Stimulated activated CD8-positive, alpha-beta memory T cell treated with anti-CD3 and anti-CD28 coated beads, Interleukin-12 subunit alpha, Interleukin-12 subunit beta, amount 100 ng/mL, for 1 hour (primary cell): ENCODE measurements at places on chromosomes 13 and 19.
A peak's percentile ranks its signal among the peaks of the same experiment; 100 is the strongest.

- no peak for DNase-seq
Measured at GRCh38 chr13:50403311-50403710, 388.1 kb downstream of the KCNRG start.

GRCh38 chr19:33381101-33381500 is 7.6 kb downstream of the CEBPG start:
- DNase-seq: no peak

- DNase-seq: no peak
Measured at GRCh38 chr19:40286235-40286970, 1.3 kb upstream of the AKT2 start.

- no peak for DNase-seq
Measured at GRCh38 chr19:12946092-12946721, 545 bp downstream of the RAD23A start.

DNA sequence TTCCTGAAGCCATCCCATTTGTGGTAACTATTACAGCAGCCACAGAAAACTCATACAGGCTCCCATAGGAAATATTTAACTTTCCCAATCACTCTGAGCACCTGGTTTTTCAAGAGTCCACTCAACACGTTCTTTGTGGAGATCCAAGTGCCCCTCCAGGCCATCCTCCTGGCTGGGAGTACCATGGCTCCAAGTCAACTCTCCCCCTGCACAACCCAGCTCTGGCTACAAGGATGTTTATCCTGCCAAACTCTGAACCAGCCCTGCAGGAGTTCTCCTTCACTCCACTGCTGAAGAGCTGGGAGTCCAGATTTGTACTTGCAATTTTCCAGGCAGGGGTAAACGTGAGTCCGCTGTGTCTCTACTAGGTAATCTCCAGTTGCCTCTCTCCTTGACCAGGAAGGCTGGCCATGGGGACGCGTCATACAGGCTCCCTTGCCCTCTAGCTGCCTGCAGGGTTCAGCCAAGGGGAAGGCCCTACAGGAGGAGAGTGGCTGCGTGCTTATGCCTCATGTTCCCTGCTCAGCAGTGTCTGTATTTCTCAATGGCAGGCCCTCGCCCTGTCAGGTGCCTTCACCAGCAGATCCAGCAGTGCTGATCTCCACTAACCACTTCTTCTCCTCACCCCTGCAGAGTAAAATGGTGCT is 29.9 kb upstream of the ARGLU1 start:
- DNase-seq: no peak

DNA sequence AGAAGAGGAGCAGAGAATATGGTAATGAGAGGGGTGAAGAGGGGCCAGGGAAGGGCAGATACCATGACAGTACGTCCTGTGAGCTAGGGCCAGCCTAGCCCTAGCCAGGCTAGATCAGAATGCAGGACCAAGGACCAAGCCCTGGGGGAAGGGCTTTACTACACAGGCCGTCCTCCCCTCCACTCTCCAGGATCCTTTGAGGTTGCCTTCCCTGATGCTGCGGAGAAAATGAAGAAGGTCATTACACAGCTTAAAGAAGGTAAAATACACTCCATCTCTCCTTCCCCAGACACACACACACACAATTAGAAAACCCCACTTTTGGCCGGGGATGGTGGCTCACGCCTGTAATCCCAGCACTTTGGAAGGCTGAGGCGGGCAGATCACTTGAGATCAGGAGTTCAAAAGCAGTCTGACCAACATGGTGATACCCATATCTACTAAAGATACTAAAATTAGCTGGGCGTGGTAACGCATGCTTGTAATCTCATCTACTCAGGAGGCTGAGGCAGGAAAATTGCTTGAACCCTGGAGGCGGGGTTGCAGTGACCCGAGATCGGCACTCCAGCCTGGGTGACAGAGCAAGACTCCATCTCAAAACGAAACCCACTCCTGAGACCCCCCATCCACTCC is 8.5 kb downstream of the SPACA6 start:
- no peak for DNase-seq

- no peak for DNase-seq
Measured at GRCh38 chr13:82758044-82758443, 1124.2 kb downstream of the SLITRK1 start.

GRCh38 chr13:109816808-109817203 is 30.4 kb upstream of the IRS2 start:
- no peak for DNase-seq

GRCh38 chr19:2888731-2889224 is 11.9 kb upstream of the ZNF57 start:
- peak; percentile 22 for DNase-seq

DNA sequence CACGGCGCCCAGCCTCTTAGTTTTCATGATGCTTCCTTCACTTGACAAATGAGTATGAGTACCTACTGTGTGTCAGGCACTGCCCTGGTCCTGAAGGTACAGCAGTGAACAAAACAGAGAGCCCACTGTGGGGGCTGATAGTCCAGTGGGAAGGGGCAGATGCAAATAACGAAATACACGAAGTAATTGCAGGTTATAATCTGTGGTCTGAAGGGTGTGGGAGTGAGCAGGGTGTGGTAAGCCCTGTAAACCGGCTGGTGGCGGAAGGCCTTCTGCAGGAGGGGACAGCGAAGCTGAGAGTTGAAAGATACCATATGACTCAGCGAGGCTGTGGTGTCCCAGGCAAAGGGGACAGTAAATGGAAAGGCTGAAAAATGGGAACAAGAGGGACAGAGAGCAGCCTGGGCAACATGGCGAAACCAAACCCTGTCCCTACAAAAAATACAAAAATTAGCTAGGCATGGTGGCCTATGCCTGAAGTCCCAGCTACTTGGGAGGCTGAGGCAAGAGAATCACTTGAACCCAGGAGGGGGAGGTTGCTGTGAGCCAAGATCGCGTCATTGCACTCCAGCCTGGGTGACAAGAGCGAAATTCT is 60.5 kb downstream of the MAP4K1 start:
- DNase-seq: no peak

- no peak for DNase-seq
Measured at GRCh38 chr19:2282062-2282861, at the start of gene PEAK3. Gene PEAK3 (minus strand): TSS chr19:2282175. CDS start chr19:2280931, 1,244 bp downstream.

DNA sequence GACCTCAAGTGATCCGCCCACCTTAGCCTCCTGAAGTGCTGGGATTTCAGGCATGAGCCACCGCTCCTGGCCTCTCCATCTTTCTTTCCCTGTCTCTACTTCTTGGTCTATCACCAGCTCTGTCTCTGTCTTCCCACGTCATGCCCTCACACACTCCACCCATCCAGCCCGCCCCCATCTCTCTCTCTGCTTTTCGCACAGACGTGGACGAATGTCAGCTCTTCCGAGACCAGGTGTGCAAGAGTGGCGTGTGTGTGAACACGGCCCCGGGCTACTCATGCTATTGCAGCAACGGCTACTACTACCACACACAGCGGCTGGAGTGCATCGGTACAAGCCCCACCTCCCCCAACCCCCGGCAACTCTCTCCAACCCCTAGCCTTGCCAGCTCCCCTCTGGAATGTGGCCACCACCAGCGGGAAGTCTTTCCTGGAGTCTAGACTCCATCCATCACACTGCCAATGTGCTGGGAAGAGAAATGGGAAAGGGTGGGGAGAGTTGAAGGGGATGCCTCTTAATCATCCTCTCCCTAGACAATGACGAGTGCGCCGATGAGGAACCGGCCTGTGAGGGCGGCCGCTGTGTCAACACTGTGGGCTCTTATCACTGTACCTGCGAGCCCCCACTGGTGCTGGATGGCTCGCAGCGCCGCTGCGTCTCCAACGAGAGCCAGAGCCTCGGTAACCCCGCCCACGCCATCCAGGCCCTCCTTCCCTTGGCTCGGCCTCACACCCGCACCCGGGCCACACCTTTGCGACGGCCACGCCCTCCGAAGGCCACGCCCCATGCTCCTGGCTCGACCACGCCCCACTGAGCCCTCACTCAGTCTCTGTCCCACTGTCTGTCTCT is 22.5 kb downstream of the LTBP4 start:
- DNase-seq: no peak

GRCh38 chr19:40932008-40932959 is 50.3 kb upstream of the CYP2A7 start:
- no peak for DNase-seq

DNA sequence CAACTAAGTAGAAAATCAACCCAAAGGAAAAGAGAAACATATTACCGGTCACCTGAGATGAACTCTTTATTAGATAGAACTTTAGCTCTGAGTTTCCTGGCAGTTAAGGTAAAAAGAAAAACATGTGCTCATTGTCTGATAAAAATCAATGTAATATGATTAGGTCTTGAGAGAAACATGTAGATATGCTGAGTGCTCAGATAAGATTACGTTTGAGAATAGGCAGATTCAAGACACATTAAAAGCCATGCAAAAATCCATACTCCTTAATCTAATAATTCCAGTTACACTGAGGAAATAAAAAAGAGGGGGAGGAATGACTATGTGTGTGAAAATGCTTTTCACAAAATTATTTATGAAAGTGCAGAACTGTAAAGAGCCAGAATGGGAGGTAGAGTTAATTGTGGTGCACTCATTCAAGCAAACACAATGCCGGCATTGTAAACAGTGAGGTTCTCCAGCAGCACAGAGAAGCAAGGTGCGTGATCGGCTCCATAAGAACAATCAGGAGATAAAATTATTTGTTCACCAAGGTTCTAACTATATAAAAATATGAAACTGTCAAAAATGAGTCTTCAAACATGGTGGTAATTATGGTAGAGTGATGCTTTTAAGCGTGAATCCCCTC is 88.8 kb downstream of the MBNL2 start:
- DNase-seq: no peak

DNA sequence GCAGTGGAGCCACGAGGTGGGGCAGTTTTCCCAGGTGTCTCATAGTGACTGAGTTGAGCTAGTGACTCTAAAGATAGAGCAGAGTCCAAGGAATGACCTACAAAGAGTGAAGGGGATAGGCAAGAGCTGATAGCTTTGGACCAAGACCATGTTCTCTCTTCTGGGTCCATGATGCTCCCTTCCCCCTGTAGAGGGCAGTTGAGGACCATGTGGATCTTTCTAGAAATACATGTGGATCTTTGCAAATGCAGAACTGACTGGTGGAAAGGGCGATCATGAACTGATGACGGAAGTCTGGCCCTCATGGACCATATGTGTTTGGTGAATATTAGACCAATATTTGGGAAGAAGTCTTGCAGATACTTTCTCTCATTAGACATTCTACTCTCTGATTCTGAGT is 6.9 kb downstream of the PSG1 start:
- DNase-seq: no peak

DNA sequence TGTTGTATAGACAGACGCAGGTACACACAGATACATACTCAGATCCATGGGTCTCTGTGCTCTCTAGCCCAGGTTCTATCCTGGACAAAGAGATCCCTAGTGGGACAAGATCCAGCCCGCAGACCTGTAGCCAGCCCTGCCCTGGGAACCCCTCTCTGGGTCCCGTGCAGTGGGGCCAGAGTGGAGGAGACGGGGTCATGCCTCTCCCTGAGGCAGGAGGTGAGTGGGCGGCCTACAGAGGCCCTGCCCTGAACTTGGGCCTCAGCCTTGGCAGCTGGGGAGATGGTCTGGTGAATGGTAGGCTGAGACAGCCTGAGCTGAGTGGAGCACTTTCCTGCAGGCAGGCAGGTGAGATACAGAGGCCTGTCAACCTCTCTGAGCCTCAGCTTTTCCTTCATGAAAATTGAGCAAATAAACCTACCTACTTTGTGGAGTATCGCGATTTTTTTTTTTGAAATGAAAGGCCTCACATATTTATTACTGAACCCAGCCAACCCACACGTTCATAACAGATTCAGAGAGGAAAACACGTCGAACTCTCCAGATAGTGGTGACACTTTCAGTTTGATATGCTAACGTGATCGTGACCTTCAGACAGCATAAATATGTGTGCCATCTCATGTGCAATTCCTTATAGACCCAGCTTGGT is 3.4 kb upstream of the JUND start:
- DNase-seq: no peak

- DNase-seq: no peak
Measured at GRCh38 chr13:49536144-49536873, 40.6 kb downstream of the PHF11 start.

DNA sequence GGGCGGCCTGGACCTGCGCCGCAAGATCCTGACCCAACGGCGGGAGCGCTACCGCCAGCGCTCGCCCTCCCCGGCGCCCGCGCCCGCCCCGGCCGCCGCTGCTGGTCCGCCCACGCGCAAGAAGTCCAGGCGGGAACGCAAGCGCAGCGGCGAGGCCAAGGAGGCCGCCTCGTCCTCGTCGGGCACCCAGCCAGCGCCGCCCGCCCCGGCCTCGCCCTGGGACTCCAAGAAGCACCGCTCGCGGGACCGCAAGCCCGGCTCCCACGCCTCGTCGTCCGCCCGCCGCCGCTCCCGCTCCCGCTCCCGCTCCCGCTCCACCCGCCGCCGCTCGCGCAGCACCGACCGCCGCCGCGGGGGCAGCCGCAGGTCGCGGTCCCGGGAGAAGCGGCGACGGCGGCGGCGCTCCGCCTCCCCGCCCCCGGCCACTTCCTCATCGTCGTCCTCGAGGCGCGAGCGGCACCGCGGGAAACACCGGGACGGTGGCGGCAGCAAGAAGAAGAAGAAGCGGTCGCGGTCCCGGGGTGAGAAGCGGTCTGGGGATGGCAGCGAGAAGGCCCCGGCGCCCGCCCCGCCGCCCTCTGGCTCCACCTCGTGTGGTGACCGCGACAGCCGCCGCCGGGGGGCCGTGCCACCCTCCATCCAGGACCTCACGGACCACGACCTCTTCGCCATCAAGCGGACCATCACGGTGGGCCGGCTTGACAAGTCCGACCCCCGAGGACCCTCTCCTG is 10.0 kb downstream of the SCAF1 start:
- no peak for DNase-seq

DNA sequence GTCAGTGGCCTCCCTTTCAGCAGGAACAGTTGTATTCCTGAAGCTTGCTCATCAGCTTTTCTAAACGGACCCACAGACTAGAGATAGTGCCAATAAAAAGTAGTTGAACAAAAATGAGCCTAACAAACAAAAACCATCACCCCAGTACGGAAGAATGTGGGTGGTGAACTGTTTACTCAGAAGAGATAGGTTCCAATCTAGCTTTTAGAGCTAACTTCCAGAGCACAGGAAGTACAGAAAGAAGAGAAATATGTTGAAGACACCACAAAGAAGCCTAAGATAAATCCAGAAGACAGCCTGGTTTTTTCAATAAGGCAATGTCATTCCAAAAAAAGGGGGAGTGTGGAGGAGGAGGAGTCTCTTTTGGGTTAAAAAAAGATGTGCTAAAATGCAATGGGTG is 2.8 kb upstream of the LMO7 start:
- no peak for DNase-seq

GRCh38 chr19:33767898-33768413 is 28.7 kb upstream of the KCTD15 start:
- DNase-seq: no peak

- no peak for DNase-seq
Measured at GRCh38 chr13:94322925-94323763, 156.3 kb downstream of the DCT start.
